Stimulated activated CD8-positive, alpha-beta memory T cell treated with anti-CD3 and anti-CD28 coated beads, Interleukin-4, amount 100 ng/mL, for 48 hours (primary cell): ENCODE measurements at places on chromosomes 2 and 18.

DNA sequence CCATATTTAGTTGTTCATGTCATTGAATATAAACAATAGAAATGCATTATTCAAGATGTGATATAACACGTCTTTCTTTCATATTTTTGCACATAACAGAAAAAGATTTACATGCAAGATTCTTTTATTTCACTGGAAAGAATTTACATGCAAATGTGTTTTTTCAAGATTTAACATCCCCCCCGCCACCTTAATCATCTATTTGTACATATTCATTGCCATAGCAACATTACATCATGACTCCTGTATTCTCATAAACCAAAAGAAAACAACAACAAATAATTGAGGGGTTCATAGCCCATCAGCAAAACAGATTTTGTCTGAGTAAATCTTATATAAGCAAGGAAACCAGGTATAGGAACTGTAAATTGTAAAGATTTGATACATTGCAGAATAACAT, 3.2 kb upstream of the ACVR1C start:
- no peak for DNase-seq

DNA sequence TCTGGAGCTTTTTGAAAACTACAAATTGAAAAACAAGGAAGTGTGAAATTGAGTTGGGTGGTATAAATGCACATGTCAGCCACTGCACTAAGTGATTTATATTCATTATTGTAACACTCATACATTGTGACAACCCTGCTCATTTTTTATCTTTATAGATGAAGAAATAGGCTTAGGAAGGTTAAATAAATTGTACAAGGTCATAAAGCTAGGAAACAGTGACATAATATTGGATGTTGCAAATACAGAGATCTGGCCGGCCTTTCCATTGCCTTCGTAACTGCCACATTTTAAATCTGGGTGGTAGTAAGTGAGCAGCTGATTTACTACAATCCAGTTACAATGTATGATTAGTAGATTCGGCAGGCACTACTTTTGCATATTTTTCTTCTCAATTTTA, 76.6 kb upstream of the LPIN2 start:
- no peak for DNase-seq

- DNase-seq, result no peak
These were observed 52.1 kb upstream of the CNGA3 start for GRCh38 chr2:98293931-98294687.

- DNase-seq, result no peak
These were observed 46.7 kb downstream of the FANCL start for GRCh38 chr2:58194458-58194857.

- DNase-seq, result no peak
These were observed 66.4 kb downstream of the NEDD4L start for GRCh38 chr18:58110398-58110797.

DNA sequence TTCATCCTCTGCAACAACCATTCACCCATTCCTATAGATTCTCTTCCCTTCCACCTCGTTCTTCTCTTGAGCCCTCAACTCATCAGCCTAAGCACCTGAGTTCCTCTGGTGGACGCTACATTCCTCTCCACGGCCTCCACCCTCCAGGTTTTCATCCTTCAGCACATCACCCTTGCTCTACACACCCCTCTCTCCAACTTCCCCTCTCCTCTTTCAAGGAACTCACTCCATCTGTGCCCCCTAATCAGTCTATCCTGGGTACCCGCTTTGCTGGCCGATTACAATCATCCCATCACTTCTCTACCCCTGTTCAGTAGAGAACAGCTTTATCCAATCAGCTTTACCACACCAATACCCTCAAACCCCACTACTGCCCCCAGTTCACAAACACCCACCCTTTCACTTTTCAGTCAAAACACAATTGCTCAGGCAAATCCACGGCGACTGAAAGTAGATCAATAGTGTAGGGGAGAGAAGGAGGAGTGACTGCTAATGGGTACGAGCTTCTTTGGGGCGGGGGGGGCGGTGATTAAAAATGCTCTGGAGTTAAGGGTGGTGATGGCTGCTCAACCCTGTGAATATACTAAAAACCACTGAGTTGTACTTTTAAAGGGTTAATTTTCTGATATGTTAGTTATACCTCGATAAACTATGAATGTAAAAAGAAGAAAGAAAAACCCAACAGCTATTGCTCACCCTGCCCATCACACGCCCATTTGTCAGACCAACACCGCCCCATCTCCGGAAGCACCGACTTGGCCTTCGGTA, 857 bp downstream of the DYM start:
- DNase-seq, result peak; percentile 50

DNA sequence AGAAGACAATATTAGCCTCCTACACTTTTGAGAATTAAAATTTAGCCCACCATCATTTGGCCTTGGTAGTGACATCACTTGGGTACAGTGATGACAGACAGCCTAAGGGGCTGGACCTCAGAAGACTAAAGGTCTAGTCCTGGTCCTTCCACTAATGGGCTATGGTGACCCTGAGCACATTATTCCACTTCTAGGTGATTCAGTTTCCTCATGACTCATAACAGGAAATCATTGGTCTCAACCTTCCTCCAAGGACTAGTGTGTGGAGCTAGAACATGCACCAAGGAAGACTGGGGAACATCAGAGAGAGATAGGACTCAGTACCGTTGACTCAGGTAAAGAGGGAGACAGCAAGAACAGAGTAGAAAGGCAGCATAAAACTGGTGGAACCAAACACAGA, 64.0 kb downstream of the TFCP2L1 start:
- no peak for DNase-seq

GRCh38 chr2:60838481-60838880, 42.9 kb upstream of the REL start:
- no peak for DNase-seq

- no peak for DNase-seq
These were observed 345.8 kb downstream of the SOCS6 start for GRCh38 chr18:70634576-70635147.

DNA sequence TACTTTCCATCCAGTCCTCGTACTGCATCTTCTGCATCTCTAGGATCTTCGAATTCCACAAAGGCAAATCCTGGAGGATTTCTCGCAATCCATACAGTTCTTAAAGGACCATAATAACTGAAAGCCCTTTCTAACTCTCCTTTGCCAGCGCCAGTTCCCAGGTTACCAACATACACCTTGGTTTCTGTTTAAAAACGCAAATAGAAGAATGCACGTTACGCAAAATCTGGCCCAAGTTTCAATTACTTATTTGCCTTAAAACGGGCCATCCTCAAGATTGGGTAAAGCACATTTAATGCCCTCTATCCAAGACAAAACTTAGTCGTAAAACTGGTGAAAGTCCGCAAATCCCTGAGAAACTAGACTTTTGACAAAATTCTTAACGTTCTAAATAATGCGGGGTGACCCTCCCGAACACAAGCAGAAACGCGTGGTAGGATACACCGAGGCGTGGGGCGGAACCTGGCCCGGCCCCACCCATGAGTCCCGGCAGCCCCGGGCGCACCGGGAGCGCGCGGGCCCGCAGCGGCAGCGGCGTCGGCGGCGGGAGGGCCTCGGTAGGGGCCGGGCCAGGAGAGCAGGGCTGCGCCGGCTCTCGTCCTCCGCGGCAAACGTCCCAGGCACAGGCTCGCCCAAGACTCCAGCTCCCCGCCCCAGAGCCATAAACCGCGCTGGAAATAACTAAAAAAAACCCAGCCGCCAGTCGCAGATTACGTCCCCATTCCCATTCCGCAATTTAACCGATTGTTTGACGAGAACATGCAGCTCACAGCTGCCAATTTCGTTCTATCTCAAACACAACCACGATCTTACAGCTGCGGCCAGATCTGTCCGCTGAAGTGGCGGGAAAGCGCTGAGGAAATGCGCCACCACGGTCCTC, 910 bp downstream of the SRSF7 start:
- DNase-seq, result peak; percentile 58

DNA sequence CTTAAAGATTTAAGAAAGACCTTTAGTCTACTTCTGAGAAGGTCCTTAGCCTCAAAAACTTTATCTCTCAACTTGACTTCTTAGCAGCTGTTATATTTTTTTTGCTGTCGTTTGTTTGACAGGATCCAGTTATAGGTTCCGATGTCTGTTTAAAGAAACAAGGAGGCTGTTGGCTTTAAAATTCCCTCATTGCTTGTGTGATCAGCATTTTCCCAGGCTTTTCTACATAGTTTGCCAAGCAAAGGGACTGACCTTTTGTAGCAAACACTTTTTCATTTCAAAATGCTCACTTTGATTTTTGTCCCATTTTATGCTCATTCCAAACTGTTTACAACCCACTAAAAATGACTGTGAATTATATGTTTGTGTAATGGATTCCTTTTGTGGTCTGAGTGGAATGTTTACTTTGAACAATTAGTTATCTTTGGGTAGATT, 394.9 kb downstream of the ARHGAP15 start:
- no peak for DNase-seq

GRCh38 chr2:195535911-195536522, 121.0 kb upstream of the SLC39A10 start:
- DNase-seq, result peak; percentile 78

- DNase-seq, result no peak
These were observed 280.6 kb downstream of the NCKAP5 start for GRCh38 chr2:133287709-133288108.

DNA sequence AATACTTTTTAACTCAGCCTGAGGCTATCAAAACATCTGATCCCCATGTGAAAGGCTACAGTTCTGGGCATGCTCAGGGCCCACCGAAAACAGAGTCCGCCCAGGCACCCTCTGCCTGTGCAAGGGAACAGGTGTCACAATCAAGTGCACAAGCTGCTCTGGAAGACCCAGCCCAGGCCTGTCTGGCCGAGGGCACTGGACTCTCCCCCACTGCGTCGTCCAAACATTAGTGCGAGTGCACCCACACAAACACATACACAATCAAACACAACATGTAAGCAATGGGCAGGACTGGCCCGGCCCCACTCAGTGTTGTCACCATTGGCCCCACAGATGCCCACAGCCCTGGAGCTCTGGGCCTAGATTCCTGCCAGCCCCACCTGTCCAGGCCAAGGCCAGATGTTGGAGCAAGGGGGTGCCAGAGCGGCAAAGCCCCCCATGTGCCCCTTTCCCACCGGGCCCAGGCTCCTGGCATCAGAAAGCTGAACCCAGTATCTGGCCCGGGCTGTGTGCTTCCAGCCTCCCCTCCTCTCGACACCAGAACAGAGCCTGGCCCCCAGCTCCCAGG, 617 bp upstream of the ALPG start:
- no peak for DNase-seq

- DNase-seq, result no peak
These were observed 571.2 kb upstream of the VRK2 start for GRCh38 chr2:57475391-57475790.

GRCh38 chr2:239392688-239393387, 8.0 kb downstream of the HDAC4 start:
- no peak for DNase-seq

- DNase-seq, result no peak
These were observed 1139.4 kb upstream of the GYPC start for GRCh38 chr2:125516496-125517109.

DNA sequence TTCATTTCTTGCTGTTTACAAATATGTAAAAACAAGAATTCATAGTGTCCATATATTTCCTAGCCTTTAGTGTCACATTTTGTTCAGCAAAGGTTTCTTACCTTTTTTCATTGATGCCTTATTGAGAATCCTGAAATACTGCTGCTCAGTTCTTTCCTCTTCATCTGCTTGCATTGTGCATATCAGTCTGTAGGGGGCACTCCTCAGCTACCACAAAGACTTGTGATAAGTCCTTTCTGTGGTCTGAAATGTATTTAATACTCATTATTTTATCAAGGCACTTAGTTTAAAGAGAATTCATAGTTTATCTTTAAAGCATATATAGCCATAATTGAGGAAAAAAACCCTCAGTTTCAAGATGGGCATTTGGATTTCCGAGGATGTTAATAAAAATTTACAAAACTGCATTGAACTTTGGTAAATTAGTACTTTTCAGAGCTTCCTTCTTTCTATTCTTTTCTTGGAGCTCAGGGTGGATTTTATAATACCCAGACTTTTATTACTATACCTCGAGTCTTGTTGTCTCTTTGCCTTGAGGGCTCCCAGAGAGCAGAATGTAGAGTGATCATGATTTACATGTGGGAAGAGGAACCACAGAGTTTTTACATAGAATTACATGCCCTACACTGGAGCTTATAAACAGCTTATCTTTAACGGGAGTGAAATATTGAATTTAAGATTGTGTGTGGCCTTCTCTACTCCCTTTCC, 570.1 kb downstream of the PLCL1 start:
- DNase-seq, result peak; percentile 40

- peak; percentile 70 for DNase-seq
These were observed 74.2 kb downstream of the VIT start for GRCh38 chr2:36770542-36771287.

DNA sequence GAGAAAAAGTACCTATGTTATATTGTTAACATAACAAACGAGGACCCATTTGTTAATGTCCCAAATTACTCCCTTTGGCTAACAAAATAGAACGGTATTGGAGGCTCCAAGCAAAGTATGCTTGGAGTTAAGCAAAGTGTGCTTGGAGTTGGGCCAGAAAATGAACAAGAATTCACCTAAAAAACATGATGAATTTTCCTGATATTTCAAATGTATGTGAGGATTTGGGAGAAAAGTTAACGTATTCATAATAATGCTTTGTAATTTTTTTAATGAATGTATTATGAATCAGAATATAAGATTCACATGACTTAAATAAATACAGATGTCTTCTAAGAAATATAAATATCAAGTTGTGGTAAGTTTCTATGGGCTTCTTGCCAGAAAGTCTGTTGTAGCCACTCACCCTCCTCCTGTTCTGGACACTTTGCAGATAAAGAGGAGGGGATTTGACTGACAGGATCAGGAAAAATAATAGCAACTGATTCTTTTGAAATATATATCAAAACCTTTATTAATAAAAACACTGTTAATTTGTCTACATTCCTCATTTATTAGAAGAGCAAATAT, 423.7 kb upstream of the MMADHC start:
- no peak for DNase-seq

DNA sequence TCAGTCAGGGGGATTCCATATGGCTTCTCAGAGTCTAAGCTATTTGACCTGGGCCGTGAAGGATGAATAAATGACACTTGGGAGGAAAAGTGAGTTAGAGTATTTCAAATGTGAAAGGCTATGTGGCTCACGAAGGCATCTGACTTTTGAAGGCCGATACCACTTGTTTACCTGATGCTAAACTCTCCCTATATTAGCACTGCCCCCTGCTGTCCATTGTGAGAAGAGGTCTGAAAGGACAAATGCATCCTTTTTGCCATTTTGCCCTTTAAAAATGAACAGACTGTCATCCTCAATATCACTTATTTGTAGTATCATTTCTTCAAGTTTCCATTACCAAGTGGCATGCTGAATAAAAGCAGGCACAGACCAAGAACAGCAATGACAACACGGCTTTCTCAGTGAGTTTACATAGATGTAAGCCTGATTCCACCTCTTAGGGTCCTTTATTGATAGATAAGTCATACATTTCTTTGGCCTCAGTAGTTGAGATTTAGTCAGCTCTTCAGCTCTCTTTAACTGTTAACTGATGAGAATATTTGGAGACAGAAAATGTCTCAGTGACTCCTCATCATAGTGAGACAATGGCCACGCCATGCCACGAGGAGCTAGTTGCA, 40.1 kb downstream of the DOCK10 start:
- DNase-seq, result peak; percentile 72

- DNase-seq, result no peak
These were observed 177.7 kb downstream of the TMEM247 start for GRCh38 chr2:46657042-46657504.

GRCh38 chr2:85852937-85853498, 35.8 kb downstream of the ST3GAL5 start:
- peak; percentile 73 for DNase-seq

- DNase-seq, result no peak
These were observed 62.7 kb downstream of the CYP1B1 start for GRCh38 chr2:38013158-38013752.

- no peak for DNase-seq
These were observed 28.7 kb upstream of the SLC16A14 start for GRCh38 chr2:230097424-230097823.

GRCh38 chr2:30584116-30584515, 137.1 kb downstream of the LCLAT1 start:
- DNase-seq, result no peak
